ENCODE measurements at places on chromosomes 1 and 21.

- DNase-seq = no peak
These were observed 18.3 kb downstream of the TARBP1 start for GRCh38 chr1:234460652-234461051.

DNA sequence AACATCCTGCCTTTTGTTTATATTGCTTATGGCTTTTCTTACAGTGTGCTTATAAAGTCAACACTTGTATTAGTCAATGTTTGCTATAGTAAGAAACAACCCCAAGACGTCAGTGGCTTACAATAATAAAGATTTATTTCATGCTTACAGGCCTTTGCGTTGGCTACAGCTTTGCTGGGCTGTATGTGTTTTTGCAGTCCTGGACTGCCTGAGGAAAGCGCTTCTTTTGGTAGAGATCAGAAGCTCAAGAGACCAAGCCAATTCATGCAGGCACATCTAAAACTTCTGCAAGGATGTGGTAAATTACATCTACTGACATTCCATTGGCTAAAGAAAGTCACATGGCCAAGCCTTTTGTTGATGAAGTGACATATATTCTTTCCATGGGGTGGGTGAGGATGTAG is 17.5 kb upstream of the PRKAA2 start:
- no peak for DNase-seq

- DNase-seq = no peak
These were observed 29.7 kb downstream of the SSBP3 start for GRCh38 chr1:54376430-54377039.

- no peak for DNase-seq
These were observed 58.9 kb upstream of the CTTNBP2NL start for GRCh38 chr1:112337028-112337531.

- DNase-seq = no peak
These were observed 405.9 kb upstream of the RGS18 start for GRCh38 chr1:191752342-191752741.

DNA sequence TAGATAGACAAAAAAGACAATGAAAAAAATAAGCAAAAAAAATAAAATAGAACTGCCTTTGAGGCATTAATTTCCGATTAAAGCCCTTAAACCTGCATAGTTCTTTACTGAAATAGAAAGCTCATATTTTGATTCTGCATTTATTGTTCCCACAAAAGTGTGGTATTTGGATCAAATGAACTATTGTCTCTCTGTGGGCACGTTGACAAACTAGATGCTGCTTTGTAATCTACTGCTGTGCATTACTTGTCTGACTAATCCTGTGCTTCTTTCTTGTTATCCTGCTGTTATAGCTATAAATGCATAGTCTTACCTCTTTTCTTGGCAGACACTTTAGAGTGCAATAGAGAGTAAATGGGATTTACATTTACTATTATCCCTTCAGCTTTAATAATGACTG is 31.4 kb upstream of the SLC35D1 start:
- DNase-seq = no peak

DNA sequence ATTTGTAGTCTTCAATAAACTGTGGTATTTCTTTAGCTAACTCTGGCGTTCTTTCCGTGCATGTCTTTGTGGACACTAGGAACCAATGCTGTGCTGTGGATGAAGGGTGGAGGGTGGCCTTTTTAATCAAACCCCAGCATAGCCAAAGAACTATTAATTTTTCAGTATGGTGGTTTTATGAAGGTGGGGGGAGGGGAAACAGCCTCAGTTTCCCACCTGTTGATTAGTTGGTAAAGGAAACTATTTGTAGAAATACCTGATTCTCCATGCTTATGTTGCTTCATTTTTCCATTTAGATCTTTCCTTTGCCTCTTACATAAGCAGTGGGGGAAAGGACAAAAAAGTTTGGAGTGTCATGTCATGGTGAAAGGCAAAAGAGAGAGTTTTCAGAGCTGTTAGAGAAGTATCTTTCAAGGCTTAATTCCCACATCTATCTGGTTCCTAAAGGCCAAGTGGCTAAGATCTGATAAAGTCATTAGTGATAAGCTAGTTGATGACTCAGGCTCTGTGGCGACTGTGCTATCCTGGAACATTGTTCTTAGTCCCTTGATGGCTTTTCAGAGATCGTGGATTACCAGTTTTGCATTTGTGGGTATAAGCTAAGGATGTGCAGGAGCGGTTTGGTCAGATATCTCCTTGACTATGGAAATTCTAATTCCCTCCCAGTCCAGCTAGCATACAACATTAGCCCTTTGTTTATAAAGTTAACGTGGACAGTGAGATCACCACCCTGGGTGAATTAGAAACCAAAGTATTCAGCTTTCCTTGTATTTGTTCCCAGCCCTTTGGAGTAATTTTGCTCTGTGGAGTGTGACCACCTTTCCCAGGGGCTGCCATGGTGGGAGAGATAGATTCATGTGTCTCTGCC is 8.7 kb upstream of the HAX1 start:
- no peak for DNase-seq

DNA sequence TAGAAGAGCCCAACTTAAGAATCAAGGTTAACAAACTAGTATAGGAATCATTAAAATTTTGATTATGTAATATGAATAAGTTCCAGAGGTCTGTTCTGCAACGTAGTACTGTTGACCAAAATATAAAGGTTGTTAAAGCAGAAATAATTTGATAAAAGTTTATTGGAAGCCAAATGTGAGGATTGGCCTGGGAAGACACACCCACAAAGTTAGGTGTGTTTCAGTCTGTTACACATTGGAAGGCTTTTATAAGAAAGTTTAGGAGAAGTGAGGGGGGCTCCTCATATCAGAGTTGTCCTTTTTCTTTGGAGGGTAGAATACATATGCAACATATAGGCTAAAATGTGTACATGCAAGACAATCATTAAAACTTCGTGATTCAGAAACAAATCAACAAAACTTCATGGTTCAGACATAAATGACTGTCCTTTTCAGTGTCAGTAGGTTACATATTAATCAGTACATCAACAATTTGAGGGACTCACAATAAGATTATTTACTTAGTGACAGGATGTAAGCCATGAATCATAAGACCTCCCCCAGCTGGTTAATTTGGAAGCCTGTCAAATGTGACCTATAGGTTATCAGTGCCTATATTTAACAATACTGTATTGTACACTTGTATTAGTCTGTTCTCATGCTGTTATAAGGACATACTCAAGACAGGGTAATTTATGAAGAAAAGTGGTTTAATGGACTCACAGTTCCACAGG is 245.0 kb upstream of the B3GALT2 start:
- no peak for DNase-seq

DNA sequence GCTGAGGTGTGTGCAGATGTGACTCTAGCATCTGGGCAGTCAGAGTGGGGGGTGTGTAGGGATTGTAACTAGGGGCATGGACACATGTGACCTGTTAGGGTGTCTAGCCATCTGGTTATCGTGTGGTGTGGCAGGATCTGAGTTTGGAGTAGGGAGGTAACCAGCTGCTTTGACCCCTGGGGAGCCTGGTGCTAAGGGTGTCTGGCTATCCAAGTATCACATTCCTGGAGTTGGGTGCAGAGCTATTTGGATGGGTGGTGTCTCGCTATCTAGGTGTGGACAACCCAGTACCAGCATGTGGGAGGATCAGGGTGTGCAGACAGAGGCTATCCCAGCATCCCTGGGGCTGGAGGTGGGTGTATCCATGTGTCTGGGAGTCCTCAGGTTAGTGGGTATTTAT is 4.7 kb downstream of the PTPRU start:
- DNase-seq = no peak

DNA sequence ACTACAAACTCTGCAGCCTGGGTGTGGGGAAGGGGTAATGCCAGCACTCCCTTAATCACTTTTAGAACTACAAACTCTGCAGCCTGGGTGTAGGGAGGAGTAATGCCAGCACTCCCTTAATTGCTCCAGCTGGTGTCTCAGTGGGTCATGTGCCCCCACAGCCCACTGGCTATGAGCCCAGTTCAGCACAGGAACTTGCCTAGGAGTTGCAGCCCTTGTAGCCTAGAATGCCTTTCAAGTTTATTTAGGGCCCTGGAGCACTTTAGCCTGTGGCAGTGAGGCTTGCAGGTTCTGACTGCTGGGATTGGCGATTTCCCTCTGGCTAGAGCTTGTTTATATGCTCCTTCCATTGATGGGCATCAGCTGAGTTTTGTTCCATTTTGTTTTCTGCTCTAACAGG is 17.1 kb downstream of the VN1R5 start:
- no peak for DNase-seq

- no peak for DNase-seq
These were observed at the start of gene CD2 for GRCh38 chr1:116754198-116754977. TSS of gene CD2 (plus strand) at chr1:116754430. CDS start at chr1:116754493, 63 bp downstream.

- DNase-seq = no peak
These were observed 6.3 kb downstream of the OR14I1 start for GRCh38 chr1:248696261-248696660.

DNA sequence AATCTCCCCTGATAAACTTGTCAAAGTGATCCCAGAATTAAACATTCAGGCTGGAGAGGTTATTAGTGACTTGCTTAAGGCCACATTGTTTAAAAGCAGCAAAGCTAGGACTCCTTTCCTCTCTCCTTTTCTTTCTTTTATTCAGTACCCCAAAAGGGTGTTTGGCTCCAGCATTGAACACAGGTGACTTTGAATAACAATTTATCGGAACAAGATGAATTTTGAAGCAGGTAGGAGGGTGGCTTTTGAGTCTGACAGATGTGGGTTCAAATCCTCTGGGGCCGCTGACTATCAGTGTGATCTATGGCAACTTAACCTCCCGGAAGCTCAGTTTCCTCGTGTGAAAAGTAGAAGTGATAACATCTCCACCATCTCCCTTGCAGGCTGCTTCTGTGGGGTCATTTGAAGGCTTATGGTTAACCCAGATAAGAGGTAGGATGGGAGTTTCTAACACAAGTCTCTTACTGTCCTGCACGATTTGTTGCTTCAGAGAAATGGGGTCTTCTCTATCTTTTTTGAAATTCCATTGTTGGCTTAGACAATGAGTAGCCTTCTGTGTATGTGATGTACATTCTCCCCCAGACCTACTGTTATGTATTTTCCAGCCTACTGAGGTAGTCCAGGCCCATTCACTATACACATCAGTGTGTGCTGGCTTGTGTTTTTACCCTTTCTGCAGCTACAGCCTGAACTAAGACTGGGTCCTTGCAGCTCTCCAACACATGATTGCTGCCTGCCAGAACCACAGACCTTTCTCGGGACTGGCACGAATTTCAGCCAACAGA is 29.0 kb downstream of the JUN start:
- DNase-seq = no peak

DNA sequence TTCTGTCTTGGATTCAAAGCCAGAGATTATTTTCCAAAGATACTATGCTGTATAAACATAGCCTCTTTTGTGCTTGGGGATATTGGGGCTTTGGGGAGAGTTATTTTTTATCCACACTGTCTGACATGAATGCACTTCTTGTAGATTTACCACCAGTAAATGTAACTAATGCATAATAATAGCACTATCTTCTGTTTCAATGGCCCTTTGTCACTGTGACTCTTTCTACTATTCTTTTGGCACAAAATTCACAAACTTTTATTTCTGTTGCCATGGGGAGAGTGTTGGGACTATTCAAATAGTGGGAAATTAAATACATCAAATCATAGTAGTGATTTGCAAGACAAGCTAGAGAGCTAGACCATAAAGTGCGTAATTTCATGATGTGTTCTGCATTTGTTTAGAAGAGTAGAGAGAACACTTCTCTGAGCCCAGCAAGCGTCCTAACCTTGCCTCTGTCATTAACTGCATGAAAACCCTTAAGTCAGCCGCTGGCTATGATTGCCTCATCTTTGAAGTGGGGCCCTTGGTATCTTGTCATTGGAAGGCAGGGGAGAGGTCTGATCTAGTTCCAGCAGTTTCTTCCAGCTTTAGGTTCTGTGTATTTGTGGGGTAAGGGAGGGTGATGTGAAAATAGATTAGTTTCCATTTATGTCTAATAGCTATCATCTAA is 154.4 kb downstream of the HHAT start:
- DNase-seq = no peak

DNA sequence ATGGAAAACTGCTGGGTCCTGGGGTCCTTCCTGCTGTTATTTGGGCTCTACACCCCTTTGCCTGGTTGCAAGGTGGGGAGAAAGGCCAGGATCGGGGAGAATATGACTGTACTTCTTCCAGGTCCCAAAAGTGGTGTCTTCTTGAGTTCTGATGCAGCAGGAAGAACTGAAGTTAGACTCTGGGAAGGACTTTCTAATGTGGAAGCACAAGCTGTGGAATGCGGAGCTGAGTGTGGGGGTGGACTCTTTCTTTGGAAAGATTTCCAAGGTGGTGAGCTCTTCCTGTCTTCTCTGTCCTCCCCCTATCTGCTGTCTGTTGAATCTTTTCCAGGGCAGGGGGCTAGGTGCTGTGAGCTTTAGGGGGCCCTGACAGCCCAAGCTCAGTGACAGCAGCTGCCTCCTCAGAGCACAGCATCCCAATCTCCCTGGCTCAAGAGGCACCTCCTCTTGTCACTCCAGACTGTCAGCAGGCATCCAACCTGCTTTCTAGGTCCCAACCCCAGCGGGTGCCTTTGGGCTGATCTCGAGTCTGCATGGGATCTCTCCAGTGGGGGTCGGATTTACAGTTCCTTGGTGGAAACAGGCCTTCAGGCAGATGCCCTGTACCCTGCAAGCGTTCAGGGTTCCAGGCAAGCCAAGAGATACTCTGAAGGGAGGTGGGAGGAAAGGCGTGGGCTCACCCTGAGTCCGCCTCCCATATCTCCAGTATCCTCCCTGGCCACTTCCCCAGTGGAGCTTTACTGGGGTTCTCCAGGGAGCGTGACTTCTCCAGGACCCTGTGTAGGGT is 23.2 kb downstream of the ADORA1 start:
- no peak for DNase-seq

DNA sequence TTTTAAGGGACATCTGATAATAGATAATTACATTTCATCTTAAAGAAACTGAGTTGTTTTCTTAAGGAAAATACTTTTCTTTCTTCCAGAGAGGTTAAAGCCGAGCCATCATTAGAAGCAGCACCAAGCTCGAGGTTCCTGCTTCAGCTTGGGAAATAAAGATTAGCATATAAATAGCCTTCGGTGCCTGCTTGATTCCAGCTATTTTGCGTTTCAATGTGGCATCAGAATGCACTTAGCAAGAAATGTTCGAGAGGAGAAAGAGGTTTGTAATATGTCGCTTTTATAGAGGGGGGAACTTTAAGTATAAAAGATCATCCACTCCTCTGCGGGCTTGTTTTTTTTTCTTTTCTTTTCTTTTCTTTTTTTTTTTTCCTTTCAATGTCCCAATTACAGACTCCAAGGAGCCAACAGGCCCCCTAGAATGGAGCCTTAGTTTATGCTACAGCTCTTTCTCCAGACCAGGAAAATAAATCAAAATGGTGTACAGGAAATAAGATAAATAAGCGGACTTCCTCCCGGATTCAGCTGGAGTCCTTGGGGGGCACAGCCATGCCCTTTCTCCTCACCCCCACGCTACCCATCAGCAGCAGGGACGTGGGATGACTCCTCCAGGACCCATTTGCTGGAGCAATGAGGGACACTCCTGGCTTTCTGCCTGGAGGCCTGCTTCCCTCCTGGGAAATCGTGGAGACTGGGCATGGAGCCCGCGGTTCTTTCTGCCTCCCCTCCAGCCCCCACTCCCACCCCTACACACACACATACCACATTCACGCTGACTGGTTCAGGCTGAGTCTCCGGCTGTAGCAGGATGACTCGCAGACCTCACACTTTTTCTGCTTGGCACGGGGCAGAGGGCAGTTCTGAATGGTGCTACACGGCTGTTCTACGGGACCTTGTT is 131.6 kb downstream of the RRAGC start:
- DNase-seq = no peak
